Epithelial cell of proximal tubule (primary cell): ENCODE measurements at places on chromosomes 6 and 20.

GRCh38 chr6:90484903-90485302 is 102.0 kb downstream of the MAP3K7 start:
- DNase-seq: no peak

GRCh38 chr20:58236612-58237317 is 8.3 kb upstream of the ANKRD60 start:
- DNase-seq: no peak

DNA sequence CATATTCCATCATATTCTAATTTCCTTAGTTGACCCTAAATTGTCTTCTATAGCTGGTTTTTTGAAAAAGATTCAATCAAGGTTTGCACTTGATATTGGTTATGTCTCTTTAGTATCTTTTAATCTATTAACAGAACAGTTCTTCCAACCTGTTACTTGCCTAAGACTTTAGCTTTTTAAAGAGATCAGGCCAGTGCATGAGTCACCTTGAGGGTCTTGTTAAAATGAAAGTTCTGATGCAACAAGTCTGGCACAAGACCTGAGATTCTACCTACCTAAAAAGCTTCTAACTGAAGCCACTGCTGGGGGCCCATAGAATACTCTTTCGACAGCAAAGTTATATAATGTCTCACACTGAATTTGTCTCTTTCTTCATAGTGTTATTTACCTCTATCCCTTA is 3.2 kb downstream of the USP45 start:
- no peak for DNase-seq

DNA sequence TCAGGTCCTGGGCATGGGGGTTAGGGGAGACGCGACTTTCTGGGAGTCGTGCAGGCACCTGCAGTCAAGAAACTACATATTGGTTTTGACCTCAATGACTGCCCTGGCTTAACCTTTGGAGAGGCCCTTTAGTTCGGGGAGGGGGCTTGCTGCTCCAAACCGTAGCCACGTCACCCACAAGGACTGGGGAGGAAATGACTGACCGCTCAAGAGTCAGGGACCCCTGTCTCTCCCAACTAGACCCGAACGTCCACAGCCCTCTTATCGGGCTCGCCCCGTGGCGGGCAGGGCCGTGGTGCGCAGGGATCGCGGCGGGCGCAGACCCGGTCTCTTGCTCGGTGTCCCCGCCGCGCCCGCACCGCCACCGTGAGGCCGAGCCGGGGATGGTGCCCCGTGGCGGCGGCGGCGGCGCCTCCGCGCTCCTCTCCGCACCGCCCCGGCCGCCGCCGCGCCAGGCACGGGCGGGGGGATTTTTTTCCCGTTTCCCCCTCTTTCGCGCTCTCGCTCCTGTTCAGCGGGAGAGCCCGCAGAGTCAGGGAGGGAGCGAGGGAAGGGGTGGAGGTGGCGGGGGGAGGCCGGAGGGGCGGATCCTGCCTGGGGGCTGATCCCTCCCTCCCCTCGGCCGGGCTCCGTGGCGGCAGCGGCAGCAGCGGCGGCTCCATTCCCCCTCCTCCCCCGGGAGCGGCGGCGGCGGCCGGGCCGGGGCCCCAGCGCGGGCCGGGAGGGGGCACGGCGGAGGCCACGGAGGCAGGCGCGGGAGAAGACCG is at the start of gene BRPF3:
TSS of gene BRPF3 (plus strand) at position 632 of the 767 bp plus-strand sequence. CDS start 3,579 bp downstream, outside the sequence.
- no peak for DNase-seq

GRCh38 chr6:127069659-127070279 is 48.7 kb upstream of the RSPO3 start:
- no peak for DNase-seq

- DNase-seq: no peak
Observed at GRCh38 chr6:16067568-16067967, 61.3 kb upstream of the MYLIP start.

DNA sequence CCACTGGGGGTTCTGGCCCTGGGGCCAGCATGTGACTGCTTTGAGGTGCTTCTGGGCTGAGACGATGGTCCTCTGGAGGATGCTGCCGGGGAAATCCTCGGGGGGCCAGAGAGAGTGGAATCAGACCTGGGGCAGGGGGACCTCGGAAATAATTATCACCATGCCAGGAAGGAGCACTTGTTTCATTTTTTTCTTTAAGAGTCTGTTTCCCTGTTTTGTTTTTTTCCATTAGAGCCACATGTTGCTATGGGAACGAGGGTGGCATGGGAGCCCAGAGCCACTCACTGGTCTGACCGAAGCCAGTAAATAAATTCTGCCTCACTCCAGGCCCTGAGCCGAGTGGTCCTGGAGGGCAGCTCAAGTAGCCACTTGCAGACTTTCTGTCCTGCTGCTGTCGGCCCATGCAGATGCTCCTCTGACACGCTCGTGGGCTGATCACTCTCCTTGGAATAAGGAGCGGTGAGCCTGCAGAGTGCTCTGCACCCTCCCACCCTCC is 365.1 kb downstream of the ZFAND3 start:
- no peak for DNase-seq

GRCh38 chr20:20549267-20549612 is 163.2 kb downstream of the RALGAPA2 start:
- no peak for DNase-seq

- DNase-seq: no peak
Observed at GRCh38 chr6:125300992-125301434, 754 bp downstream of the HDDC2 start.

- DNase-seq: no peak
Observed at GRCh38 chr20:35443003-35443402, 5.0 kb upstream of the GDF5 start.

DNA sequence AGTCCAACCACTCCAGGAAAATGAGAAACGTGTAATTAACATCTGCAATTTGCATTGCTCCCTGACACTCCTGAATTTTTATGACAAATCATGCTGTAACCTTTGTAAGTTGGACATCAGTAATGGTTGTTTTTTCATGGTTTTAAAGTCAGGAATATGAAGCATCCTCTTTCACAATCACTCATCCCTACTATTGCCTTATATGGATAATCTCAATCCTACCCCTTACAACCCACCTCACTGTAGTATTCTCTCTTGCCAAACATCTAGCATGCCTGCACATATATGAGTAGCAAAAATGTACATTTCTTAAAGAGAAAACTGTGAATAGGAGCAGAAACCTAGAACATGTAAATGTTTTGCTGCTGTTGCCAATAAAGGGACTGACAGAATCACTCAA is 729.5 kb downstream of the KIF16B start:
- DNase-seq: no peak

DNA sequence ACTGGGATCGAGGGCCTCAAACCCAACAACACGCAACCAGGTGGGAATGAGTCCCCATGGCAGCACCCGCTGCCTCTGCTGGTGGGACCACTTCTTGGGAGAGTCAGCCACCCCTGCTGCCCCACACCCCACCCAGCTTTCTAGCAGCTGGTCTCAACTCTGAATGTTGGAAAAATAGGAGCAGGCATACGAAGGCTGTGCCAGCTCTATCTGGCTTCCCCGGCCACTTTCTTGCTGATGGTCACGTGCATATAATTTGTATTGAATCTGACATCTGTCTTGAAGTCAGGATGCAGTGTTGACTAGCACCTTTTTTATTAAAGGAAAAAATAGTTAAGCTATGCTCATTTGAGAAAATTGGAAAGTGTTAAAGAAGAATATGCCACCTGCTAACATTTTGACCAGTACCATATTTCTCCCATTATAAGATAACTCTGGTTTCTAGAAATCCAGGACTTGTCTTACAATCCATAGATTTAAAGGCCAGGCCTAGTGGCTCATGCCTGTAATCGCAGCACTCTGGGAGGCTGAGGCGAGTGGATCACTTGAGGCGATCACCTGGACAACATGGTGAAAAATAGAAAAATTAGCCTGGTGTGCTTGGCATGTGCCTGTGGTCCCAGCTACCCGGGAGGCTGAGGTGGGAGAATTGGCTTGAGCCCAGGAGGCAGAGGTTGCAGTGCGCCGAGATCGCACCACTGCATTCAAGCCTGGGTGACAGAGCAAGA is 26.9 kb upstream of the MAPRE1 start:
- no peak for DNase-seq

GRCh38 chr6:21937466-21937865 is 343.9 kb downstream of the SOX4 start:
- DNase-seq: no peak

- no peak for DNase-seq
Observed at GRCh38 chr6:35522660-35523658, 10.3 kb upstream of the TULP1 start.

- no peak for DNase-seq
Observed at GRCh38 chr6:150800674-150801314, 64.7 kb upstream of the MTHFD1L start.

- DNase-seq: no peak
Observed at GRCh38 chr6:143937668-143937970, 70.4 kb downstream of the PLAGL1 start.

DNA sequence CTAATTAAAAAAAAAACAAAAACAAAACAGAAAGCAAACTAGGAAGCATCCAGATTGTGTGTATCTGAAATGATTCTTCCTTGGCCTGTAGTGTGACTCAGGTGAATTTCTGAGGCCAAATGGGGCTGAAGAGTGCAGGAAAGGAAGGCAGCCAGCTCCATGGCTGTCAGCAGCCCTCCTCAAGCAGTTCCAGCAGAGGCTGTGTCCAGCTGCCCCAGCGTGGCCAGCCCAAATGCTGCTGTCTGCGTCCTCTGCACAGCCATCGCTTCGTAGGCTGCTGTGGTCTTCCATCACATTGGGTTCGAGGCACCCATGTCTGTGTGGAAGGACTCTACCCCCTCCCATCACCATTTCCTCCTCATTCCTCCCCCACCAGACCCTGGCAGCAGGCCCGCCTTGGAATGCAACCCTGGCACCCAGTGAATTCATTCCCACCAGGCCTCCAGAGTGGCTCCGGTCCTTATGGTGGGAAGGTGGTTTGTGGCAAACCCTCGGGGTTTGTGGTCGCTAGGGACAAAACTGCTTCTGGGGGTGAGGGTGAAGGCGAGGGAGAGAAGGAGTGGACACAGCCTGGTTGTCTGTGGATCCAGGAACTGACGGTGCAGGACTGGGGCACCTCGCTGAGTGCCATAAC is 81.5 kb downstream of the MYLK4 start:
- DNase-seq: no peak

GRCh38 chr6:130377371-130377770 is 11.6 kb downstream of the TMEM200A start:
- no peak for DNase-seq

DNA sequence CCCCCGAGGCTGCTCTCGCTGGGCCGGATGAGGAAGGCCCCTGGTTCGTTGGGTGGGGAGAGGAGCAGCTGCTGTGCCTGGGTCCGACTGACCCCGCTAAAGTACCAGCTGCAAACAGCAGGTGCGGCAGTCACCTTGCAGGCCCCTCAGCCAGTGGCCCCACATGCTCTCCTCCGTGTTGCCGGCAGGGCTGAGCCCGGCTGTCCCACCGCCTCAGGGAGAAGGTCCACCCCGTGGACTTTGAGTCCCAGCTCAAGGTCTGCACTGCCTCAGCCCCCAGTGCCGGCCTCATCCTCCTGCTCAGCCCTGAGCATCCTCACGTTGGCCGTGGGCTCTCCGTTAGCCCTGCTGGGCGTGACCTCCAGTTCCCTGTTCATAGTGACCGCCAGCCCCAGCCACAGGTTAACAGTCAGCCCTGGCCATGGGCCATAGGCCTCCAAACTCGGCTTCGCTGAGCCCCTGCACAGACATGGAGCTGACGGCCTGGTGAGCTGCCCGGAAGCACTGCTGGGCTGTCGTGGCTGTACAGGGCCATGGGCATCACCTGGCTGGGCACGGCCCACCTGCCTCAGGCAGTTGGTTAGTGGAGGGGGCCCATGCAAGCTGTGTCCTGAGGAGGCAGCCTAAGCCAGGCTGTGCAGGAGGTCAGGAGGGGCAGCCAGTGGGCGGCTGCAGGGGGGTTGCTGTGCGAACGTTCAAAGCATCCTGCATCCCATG is 3.1 kb downstream of the SRMS start:
- no peak for DNase-seq

DNA sequence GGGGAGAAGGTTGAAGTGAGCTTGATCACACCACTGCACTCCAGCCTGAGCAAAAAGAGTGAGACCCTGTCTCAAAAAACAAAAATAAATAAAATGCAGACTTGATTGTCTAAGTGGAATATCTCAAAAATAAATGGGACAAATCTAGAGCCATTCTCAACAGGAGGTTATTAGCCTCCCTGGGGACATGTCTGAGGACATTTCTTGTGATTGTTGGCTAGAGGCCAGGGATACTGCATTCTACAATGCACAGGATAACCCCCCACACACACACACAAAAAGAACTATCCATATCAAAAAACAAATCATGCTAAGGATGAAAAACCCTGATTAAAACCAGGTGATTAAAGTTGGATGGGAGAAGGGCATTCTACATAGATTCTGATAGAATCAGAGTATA is 37.5 kb downstream of the FAM217A start:
- no peak for DNase-seq

- DNase-seq: no peak
Observed at GRCh38 chr20:25053255-25054031, 4.5 kb downstream of the ACSS1 start.

- no peak for DNase-seq
Observed at GRCh38 chr20:1336699-1337367, 7.9 kb upstream of the SDCBP2 start.

GRCh38 chr6:170035901-170036304 is 255.0 kb downstream of the DLL1 start:
- no peak for DNase-seq
